ENCODE measurements at places on chromosomes 7 and 10.

- DNase-seq: no peak
These were observed 226.2 kb upstream of the IMMP2L start for GRCh38 chr7:111788286-111789047.

DNA sequence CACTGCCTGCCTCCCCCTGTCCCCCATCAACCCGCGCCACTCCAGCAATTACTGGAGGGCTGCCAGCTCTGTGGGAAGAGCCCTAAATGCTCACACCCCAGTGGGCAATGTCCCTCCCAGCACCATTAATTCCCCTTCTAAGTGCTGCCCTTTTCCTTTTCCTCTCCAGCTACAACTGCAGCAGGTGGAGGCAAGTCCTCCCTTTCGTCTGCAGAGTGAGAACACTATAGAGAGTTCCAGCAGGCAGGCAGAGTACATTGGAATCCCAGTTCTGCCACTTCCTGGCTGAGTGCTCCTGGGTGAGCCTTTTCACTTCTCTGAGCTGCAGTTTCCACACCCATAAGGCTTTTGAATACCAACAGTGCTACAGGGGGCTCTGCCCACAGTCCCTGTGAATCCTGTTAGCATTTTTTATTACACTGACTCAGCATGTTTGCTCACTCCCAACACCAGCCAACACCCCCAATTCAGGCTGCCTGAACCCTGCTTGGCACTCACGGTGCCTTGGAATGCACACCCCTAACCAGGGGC, 447.0 kb downstream of the GRID1 start:
- no peak for DNase-seq

DNA sequence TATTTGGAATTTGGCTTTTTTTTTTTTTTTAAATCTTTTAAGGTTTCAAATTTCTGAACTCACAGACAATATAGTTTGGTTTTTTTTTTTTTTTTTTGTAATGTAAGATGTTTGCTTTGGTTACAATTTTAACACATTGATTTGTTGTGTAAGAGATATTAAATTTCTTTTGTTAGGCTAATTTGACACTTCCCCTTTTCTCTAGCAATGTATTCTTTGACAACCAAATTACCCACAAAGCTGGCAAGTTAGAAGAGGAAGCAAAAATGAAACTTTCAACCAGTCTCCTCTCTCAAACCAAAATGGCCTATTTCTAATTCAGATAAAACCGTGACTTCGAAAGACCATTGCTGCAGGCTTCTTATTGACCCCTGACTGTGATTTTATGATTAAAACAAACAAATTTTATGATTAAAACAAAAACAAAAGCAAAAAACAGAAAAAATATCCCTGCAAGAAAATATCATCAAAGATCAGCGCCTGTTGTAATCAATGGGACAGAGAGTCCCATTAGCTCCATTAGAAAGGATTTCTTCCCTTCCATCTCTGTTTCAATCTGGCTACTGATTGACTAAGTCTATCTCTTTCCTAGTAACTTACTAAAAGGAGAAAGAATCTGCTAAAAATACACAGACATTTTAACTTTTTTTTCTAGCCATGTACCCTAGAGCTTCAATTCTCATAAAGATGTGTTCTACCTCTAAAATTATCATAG, 489.2 kb downstream of the MDFIC start:
- DNase-seq: no peak

DNA sequence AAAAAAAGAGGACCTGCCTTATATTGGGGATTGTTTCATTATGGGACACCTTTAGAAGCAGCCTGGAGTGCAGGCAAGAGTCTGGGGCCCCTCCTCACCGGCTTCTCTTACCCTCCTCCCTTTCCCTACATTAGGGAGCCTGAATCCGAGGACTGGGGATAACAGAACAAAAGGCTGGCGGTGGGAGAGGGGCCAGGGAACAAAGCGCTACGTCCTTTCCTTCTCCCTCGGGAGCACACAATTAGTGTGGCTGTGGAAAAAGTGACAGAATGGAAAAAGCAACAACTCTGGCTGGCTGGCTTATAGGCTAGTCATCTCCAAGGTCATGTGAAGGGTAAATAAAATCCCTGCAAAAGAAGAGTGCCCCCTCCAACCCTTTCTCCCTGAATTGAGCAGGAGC, 74.7 kb downstream of the LSM5 start:
- no peak for DNase-seq

Measured in frontal cortex (tissue), 4 donors.